ENCODE measurements at places on chromosomes 2 and 18.

GRCh38 chr2:20455076-20455587 is 8.3 kb downstream of the RHOB start:
- DNase-seq: no peak

GRCh38 chr2:101025561-101025960 is 23.5 kb downstream of the RPL31 start:
- no peak for DNase-seq

- no peak for DNase-seq
Observed at GRCh38 chr2:86302320-86302719, 35.1 kb downstream of the REEP1 start.

- no peak for DNase-seq
Observed at GRCh38 chr2:53512071-53512826, 255.4 kb upstream of the CHAC2 start.

GRCh38 chr2:157194097-157194688 is 63.3 kb upstream of the GALNT5 start:
- DNase-seq: no peak

GRCh38 chr18:76446321-76447257 is 48.5 kb downstream of the ZNF516 start:
- DNase-seq: no peak

DNA sequence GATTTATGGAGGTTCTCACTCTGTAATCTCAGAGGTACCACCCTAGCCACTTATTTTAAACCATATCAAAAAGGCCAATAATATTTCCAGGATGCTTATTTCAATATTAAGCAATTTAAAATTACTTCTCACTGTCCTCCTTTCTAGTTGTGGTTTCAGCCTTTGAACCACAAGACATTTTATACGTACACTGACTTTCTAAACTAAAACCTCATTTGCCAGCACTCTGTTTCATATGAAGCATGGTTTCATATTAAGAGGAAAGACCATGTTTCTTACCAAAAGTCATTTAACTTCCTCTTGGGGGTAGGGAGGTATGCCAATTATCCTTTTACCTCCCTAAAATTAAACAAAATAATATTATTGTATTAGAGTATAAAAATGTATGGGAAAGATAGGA is 399.8 kb downstream of the CDH7 start:
- no peak for DNase-seq

- DNase-seq: no peak
Observed at GRCh38 chr2:170925923-170926322, 3.1 kb upstream of the GORASP2 start.

DNA sequence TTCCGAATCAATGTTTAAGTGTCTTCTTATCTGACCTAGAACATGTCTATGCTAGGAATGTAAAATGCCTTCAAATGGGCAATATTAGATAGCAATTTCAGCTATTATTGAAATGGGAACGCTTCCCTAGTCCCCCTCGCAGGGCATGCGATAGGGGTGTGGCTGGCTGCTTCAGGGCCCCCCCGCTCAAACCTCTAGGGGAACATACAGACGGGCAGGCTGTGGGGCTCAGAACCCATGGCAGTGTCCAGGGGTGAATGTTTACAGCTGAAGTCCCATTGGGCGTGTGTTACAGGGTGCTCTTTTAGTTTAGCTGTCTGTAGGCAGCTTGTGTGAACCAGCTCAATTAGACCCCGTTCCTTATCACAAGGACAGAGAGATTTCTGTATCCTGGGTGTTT is 315.9 kb downstream of the DSEL start:
- DNase-seq: no peak

- peak; percentile 59 for DNase-seq
Observed at GRCh38 chr2:169528271-169528701, 18.8 kb downstream of the KLHL41 start.

DNA sequence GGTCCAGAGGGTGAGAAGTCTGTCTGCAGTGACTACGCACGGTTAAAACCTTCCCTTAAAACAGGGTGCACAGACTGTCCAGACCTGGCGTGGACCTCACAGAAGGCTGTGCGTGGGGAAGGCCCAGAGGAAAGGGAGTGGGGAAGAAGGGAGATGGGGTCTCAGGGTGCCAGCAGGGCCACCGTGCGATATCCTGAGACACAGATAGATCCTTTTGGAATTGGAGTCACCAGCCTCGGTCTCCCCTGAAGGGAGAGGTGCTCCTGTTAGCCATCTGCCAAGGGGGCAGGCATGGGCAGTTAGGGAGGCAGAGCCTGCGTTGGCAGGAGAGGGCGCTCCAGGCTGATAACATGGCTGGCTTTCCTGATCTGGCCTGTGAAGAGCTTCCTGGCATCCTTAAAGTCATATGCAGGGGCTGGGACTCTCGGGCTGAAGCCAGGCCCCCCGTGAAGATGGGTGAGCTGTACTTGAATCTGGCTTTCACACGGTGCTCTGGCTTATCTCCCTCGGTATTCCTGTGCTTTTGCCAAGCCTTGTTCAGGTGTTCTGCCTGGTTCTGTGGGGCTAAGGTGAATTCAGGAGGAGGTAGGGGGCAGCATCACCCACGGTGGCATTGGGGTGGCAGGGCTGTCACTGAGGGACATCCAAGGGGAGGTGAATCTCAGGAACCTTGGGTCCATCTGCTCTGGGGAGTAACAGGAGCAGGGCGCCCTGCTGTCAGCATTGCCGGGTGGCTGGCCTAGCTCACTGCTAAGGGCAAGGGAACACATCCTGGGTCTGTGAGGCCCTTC is 107.2 kb upstream of the SMAD2 start:
- no peak for DNase-seq

GRCh38 chr2:237604960-237605359 is 14.4 kb upstream of the RAB17 start:
- DNase-seq: no peak

DNA sequence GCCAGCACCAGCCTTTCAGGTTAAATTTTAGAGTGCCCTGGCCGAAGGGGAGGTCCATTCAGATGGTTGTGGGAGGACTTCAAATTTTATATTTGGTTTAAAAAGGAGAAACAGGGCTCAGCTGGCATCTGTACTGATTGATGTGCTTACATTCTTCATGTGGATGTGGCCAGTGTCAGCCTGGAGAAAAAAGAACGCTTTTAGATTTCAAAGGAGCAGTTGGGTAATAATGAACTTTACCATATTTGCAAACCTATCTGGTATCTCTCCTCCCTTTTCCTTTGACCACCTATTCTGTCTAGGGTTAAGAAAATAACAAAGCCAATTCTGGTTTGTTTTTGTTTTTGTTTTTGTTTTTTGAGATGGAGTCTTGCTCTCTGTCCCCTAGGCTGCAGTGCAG is 21.3 kb downstream of the RAB12 start:
- DNase-seq: no peak

DNA sequence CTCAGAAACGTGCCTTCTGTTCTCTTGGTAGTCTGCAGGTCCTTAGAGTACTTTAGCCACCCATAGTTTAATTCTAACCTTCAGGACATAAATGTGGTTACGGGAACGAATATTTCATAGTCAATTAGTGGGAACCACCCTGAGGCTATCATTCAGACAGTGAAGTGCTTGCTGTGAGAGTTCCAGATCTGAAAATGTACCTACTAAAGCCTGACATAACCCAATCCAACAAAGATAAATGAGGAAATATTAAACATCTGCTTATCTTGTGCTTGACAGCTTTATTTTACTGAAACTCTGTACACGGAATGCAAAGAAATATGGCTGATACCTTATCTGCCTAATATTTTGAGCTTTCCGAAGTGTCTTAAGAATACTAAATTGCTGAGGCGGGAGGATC is 43.0 kb downstream of the RAB27B start:
- no peak for DNase-seq

GRCh38 chr2:60385648-60386047 is 167.8 kb downstream of the BCL11A start:
- DNase-seq: no peak

Data from activated T-helper 9 cell treated with anti-CD3 and anti-CD28 coated beads, Interleukin-2, amount 50 U/mL, for 16 hours (primary cell).